ENCODE measurements at places on chromosomes 3 and 15. TPM values are rescaled to one million over a fixed set of nuclear protein-coding genes. Genes with fewer than 3 reads are reported as not detected.

DNA sequence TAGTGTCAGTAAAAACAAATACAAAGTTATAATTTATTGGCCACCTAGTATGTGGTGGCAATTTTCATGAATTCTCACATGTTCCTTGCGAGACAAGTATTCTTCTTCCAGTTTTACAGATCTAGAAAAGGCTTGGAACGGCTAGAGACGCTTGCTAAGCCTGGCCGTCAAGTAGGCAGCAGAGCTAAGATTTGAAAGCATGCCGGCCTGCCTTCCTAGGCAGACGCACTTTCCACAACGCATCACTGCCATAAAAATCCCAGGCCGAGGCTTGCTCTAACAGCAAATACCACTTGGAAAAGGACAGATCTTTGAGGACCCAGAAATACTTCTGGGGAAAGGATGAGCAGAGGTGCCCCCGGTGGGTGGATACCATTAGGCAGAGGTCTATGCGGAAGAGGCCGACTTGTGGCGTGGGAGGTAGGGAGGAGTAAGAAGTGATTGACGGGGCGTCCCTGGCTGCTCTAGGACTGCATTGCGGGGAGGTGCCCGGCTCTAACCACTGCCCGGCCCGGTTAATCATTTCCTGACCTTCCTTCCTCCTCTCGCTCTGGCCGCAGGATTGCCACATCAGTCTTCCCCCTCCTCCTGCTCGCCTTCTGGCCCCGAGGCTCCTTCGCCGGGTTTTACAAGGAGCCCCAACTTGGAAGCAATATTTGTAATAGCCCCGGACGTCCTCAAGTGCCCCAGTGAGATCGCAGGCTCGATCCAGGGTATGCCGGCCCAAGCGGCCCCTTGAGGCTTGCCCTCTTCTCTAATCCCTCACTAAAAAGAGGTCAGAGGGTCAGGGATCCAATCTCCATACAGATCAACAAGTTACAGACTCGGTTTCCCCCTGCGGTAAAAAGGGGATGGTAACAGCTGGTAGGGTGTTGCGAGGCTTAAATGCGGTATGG, 1.3 kb upstream of the USP3 start:
- peak; percentile 73 for DNase-seq
- no peaks in the 10 kb centered on the region for H3K27me3 ChIP-seq
- peaks cover 7% of the 10 kb centered on the region for H3K36me3 ChIP-seq
- peaks cover 75% of the 10 kb centered on the region for H3K4me1 ChIP-seq
- H3K27ac ChIP-seq: peak overlapping the region; percentile 98

GRCh38 chr3:187763850-187764648, 18.8 kb upstream of the BCL6 start:
- no peak overlapping the region for H3K27ac ChIP-seq
- H3K27me3 ChIP-seq: peaks cover 3% of the 10 kb centered on the region
- no peaks in the 10 kb centered on the region for H3K36me3 ChIP-seq
- H3K4me3 ChIP-seq: no peak overlapping the region
- no peak for DNase-seq

DNA sequence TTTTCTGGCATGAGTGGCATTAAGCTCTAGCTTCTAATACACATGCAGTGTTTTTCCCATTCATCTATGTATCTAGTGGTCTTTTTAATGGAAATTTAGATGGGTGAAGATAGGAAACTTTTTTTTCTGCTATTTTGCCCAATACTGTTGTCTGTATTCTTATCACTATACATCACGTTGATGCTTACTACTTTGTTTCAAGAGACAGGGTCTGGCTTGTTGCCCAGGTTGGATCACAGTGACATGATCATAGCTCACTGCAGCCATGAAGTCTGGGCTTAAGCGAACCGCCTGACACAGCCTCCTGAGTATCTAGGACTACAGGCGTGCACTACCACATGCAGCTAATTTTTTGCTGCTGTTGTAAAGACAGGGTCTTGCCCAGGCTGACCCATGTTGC, 84.6 kb downstream of the PEAK1 start:
- peaks cover 3% of the 10 kb centered on the region for H3K36me3 ChIP-seq
- H3K27me3 ChIP-seq: no peaks in the 10 kb centered on the region
- H3K4me1 ChIP-seq: no peaks in the 10 kb centered on the region
- no peak overlapping the region for H3K27ac ChIP-seq
- H3K4me3 ChIP-seq: no peak overlapping the region
- no peak for DNase-seq

Gene CEMIP
- 0.51 TPM for total RNA-seq

- no peaks in the 10 kb centered on the region for H3K36me3 ChIP-seq
- H3K4me3 ChIP-seq: no peak overlapping the region
- H3K4me1 ChIP-seq: peaks cover 42% of the 10 kb centered on the region
- peaks cover 1% of the 10 kb centered on the region for H3K27me3 ChIP-seq
- no peak for DNase-seq
Measured at GRCh38 chr15:68593828-68594532, 15.2 kb downstream of the CORO2B start.

DNA sequence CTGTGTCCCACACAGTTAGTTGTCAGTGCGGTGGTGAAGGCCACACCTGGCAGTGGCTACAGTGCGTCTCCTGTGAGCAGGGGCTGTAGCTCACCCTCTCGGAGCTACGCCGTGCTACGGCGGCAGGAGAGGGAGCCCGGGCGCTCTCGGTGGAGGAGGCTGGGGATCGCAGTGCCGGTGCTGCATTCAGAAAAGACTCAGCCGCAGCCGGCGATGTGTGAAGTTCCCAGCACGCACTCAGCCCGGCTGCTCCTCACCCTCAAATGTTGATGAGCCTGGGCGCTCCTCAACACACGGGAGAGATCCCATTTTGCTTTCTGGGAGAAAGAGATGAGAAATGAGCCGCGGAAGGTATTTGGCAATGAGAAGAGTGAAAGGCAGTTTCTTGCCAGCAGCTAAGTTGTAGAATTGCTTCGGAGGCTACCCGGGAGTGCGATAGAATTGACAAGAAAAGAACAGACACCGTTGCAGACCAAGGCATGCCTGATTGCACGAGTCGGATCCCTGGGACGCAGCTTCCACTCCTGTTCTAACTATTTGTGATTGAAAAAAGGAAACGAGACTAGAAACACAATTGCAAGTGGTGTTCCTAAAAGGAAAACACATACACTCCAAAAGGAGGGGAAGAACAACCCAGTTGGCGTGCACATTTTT, at the start of gene UNC13C:
Gene UNC13C, plus strand, starts transcription at position 189 of the 654 bp plus-strand sequence. CDS start 34,463 bp downstream, outside the sequence.
- no peaks in the 10 kb centered on the region for H3K36me3 ChIP-seq
- H3K27ac ChIP-seq: no peak within 1 kb of the TSS
- peaks cover 13% of the 10 kb centered on the region for H3K27me3 ChIP-seq
- DNase-seq: no peak
- no peaks in the 10 kb centered on the region for H3K4me1 ChIP-seq
- no peak within 1 kb of the TSS for H3K4me3 ChIP-seq

GRCh38 chr3:126956361-126956760, 26.6 kb upstream of the PLXNA1 start:
- H3K27ac ChIP-seq: peak overlapping the region; percentile 13
- no peak for DNase-seq
- H3K36me3 ChIP-seq: no peaks in the 10 kb centered on the region
- no peaks in the 10 kb centered on the region for H3K27me3 ChIP-seq
- peaks cover 53% of the 10 kb centered on the region for H3K4me1 ChIP-seq

Gene TNFSF10
- total RNA-seq: 7.4 TPM

- peaks cover 1% of the 10 kb centered on the region for H3K36me3 ChIP-seq
- H3K4me1 ChIP-seq: no peaks in the 10 kb centered on the region
- no peaks in the 10 kb centered on the region for H3K27me3 ChIP-seq
Measured at GRCh38 chr3:52521488-52521824, 12.2 kb downstream of the NT5DC2 start.

GRCh38 chr15:90011705-90012104, 10.6 kb downstream of the ZNF710 start:
- H3K27me3 ChIP-seq: no peaks in the 10 kb centered on the region
- H3K36me3 ChIP-seq: peaks cover 7% of the 10 kb centered on the region
- H3K4me1 ChIP-seq: peaks cover 42% of the 10 kb centered on the region
- no peak overlapping the region for H3K4me3 ChIP-seq

DNA sequence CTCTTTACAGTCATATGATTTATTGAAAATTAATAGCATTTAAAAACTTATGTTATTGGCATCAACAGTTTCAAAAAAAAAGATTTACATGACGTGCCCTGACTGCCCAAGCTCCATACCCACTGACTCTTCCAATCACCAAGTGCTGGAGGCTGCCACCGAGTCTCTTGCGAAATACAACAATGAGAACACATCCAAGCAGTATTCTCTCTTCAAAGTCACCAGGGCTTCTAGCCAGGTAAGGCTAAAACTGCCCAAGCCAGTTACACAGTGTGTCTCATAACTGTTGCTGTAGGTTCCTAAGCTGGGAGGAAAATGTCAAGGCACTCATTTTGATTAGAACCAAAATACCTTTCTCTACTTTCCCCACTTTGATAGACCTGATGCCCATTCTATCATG, 4.5 kb downstream of the FETUB start:
- no peaks in the 10 kb centered on the region for H3K36me3 ChIP-seq
- H3K4me1 ChIP-seq: peaks cover 5% of the 10 kb centered on the region
- H3K27ac ChIP-seq: no peak overlapping the region

DNA sequence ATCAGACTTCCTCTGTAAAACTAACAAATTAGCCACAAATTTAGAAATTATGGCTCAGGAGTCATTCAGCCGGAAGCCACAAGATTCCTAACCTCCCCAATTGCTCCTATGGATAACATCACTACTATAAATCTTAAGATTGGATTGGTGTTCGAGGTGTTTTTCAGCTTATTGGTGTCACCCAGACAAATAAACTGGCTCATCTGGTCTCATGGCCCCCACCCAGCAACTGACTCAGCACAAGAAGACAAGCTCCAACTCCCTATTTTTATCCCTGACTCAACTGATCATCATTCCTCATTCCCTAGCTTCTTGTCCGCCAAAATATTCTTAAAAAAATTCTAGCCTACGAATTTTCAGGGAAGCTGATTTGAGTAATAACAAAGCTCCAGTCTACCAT, 135.1 kb upstream of the STRIT1 start:
- no peaks in the 10 kb centered on the region for H3K36me3 ChIP-seq
- no peaks in the 10 kb centered on the region for H3K4me1 ChIP-seq
- no peaks in the 10 kb centered on the region for H3K27me3 ChIP-seq
- H3K4me3 ChIP-seq: no peak overlapping the region
- H3K27ac ChIP-seq: no peak overlapping the region

- H3K4me1 ChIP-seq: no peaks in the 10 kb centered on the region
- H3K27ac ChIP-seq: no peak overlapping the region
- no peaks in the 10 kb centered on the region for H3K27me3 ChIP-seq
Measured at GRCh38 chr3:139694542-139694941, 16.8 kb upstream of the NMNAT3 start.

- no peak overlapping the region for H3K27ac ChIP-seq
- no peaks in the 10 kb centered on the region for H3K4me1 ChIP-seq
- no peak for DNase-seq
- no peak overlapping the region for H3K4me3 ChIP-seq
Measured at GRCh38 chr3:192772240-192772894, 45.0 kb upstream of the FGF12 start.

Gene LARP6
- not detected for total RNA-seq

GRCh38 chr15:73629798-73630429, 3.3 kb downstream of the NPTN start:
- no peak for DNase-seq
- H3K36me3 ChIP-seq: no peaks in the 10 kb centered on the region
- no peak overlapping the region for H3K27ac ChIP-seq
- H3K4me3 ChIP-seq: no peak overlapping the region

- no peak overlapping the region for H3K27ac ChIP-seq
- peaks cover 10% of the 10 kb centered on the region for H3K4me1 ChIP-seq
- no peak for DNase-seq
- H3K4me3 ChIP-seq: no peak overlapping the region
- H3K27me3 ChIP-seq: no peaks in the 10 kb centered on the region
- no peaks in the 10 kb centered on the region for H3K36me3 ChIP-seq
Measured at GRCh38 chr3:88003115-88003755, 55.6 kb downstream of the CGGBP1 start.

DNA sequence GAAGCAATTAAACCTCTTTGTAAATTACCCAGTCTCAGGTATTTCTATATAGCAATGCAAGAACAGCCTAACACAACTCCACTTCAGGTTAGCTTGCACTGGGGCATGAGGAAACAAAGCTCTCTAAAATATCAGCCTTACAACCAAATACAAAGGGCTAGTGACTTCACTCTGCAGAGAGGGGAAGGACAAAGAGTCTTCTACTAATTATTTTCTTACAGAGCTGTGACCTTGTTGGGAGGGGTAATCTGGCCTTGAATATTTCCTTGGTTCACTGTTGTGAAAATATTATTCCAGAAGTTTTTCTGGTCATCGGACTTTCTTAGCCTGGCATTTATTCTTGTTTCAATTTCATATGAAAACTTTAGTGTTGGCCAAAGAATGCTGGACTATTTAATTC, 334.4 kb upstream of the CTNNB1 start:
- H3K36me3 ChIP-seq: no peaks in the 10 kb centered on the region
- H3K27me3 ChIP-seq: peaks cover 4% of the 10 kb centered on the region
- H3K27ac ChIP-seq: no peak overlapping the region
- no peak overlapping the region for H3K4me3 ChIP-seq

DNA sequence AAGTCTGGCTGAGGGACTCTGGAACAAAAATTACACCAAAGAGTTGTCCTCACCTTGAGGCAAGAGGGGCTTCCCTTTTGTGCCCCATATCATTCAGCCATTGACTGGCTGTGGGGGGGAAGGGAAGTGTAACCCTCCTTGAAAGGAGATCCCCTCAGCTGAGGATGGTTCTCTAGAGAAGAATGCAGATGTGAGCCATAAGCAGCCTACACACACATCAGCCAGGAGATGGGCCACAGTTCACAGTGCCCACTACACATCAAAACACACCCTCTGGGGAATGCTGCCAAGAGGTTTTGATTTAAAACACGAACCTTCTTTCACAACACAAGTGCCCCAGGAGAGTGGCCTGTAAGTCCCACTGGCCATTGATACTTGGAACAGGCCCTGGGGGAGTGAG, 231.2 kb upstream of the CTDSPL start:
- H3K4me1 ChIP-seq: no peaks in the 10 kb centered on the region
- no peak overlapping the region for H3K27ac ChIP-seq
- no peak for DNase-seq
- H3K36me3 ChIP-seq: no peaks in the 10 kb centered on the region
- H3K4me3 ChIP-seq: no peak overlapping the region
- H3K27me3 ChIP-seq: peaks cover 6% of the 10 kb centered on the region

Gene CSPG4
- not detected for total RNA-seq

Gene CTXN2
- total RNA-seq: not detected

Gene IL17RD
- not detected for total RNA-seq

DNA sequence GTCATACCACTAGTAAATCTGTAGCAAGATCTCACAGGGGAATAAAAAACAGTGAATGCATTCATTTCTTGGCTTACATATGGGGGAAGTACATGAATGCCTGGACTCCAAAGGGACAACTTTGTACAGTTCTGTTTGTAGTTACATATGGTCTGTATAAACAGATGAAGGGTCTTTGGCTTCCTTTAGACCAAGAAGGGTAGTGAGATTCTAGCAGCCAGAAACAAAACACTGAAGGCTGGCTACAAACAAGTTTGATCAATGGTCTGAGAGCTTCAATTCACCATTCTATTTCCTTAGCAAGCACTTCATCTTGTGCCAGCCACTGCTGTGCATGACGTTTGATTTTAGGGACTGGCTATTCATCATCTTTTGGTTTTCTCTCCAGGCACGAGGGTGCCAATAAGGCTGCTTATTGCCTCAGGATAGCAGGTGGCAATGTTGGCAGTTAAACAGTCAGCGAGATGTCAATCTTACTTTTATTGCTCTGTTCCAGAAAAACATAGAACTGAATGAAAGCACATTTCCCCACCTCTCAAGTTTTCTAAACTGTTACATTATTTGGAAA, 313.7 kb upstream of the COL8A1 start:
- no peaks in the 10 kb centered on the region for H3K27me3 ChIP-seq
- DNase-seq: no peak
- no peak overlapping the region for H3K27ac ChIP-seq
